ENCODE measurements at places on chromosomes 16 and 17. TPM values are rescaled to one million over a fixed set of nuclear protein-coding genes. Genes with fewer than 3 reads are reported as not detected.

Gene RND2
- 0.29 TPM for total RNA-seq

DNA sequence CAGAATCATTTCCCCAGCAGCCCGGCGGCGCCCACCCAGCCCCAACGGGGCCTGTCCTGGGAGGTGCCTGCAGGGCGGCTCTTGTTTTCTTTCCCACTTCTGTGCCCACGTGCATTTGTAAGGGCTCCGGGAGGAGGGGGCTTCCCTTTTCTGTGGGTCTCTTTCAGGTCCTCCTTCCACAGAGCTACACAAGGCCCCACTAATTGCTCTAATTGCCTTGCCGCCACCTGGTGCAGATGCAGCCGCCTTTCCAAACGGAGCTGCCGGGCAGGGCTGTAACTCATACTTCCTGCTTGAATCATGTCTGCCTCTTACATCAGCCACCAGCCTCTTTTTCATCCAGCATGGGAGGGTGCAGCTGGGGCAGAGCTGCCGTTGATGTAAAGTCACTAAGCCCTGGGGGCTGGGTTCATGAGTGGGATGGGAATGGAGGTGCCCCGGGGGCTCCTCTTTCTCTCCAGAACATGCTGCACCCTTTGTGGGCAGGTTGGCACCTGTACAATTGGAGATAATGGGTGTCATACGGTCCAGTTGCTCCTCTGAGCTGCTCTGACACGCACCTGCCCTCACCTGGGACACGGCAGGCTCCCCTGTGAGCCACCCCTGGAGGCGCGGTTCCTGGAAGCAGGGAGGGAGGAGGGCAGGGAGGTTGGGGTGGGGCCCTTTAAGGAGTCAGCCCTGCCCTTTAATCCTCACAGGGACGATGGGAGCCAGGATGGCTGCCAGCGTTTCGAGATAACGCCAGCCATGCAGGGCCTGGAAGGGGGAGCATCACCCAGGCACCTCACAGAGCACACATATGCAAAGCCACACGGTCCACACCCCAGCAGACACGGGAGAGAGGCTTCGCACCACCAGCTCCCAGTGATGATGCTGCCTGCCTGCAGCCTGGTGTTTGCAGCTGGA is 41.1 kb upstream of the KLHDC4 start:
- peaks cover 19% of the 10 kb centered on the region for H3K4me1 ChIP-seq
- H3K4me3 ChIP-seq = peak overlapping the region; percentile 66
- peak; percentile 99 for DNase-seq
- no peaks in the 10 kb centered on the region for H3K27me3 ChIP-seq
- H3K36me3 ChIP-seq = no peaks in the 10 kb centered on the region

Gene TEFM
- 10.9 TPM for total RNA-seq

DNA sequence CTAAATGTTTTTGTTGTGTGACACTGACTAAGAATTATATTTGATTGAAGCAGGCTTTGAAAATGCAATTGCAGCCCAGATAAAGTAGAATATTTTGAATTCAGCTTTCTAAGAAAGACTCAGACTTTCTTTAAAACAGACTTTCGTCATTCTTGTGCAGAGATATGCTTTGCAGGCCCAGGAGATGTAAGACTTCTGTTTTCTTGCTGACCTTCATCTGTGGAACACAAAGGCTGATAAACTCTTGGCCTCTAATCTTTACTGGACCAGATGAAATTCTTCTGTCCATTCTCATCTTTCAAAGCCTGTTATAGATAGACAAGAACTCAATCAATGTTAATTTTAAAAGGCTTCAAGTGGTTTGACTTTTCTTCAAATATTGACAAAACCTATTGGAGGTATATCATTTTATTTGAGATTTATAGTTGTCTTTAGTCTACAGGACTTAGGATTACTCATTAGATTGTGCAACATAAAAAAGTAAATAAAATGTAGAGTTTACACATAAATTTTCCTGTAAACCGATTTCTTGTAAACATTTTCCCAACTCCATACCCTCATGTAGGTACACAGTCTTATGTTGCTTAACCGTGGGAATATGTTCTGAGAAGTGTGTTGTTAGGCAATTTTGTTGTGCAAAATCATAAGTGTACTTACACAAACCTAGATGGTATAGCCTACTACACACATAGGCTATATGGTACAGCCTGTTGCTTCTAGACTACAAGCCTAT is 94.2 kb downstream of the MAP2K4 start:
- no peaks in the 10 kb centered on the region for H3K27me3 ChIP-seq
- no peak overlapping the region for H3K27ac ChIP-seq
- H3K4me1 ChIP-seq = no peaks in the 10 kb centered on the region
- DNase-seq = no peak
- H3K36me3 ChIP-seq = peaks cover 20% of the 10 kb centered on the region

GRCh38 chr17:78680436-78680835 is 101.6 kb downstream of the CYTH1 start:
- peaks cover 13% of the 10 kb centered on the region for H3K4me1 ChIP-seq
- no peak overlapping the region for H3K4me3 ChIP-seq
- H3K27ac ChIP-seq = peak overlapping the region; percentile 38
- no peak for DNase-seq
- H3K36me3 ChIP-seq = peaks cover 23% of the 10 kb centered on the region
- H3K27me3 ChIP-seq = no peaks in the 10 kb centered on the region

Gene CNTNAP1
- total RNA-seq = 18.6 TPM

GRCh38 chr17:21161498-21162393 is 35.0 kb downstream of the DHRS7B start:
- H3K27ac ChIP-seq = peak overlapping the region; percentile 93
- peak overlapping the region; percentile 15 for H3K4me3 ChIP-seq
- H3K27me3 ChIP-seq = no peaks in the 10 kb centered on the region
- H3K4me1 ChIP-seq = peaks cover 32% of the 10 kb centered on the region
- no peaks in the 10 kb centered on the region for H3K36me3 ChIP-seq

DNA sequence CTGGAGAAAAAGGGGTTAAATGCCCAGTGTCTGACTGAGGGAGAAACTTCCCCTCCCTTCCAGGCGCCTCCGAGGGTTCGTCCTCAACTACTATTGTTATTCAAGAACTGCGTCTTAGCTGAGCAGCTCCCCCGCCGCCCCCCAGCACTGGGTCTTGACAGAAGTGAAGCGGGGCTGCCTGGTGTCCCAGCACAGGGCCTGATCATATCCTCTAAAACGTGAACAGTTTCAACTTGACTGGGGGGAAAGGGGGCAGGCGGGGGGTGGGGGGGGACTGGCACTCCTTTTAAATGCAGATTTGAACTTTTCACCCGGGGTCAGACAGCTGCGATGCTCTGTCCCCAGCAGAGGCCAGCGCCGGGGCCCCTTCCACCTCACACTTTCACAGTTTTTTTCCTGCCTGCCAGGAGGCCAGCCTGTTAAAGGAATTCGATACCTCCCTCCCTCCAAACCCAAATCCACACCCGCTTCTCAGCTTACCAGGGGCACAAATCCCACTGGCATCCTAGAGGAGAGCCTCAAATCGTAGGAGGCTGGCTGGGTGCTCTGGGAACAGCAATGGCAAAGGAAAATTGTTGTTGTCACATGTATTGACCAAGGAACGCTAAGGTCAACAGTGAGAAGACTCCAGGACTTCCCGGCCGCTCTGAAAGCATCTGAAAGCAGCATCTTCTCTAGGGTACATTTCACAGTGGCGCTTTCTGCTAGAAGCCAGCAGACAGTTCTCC is 14.5 kb downstream of the ZFHX3 start:
- no peaks in the 10 kb centered on the region for H3K36me3 ChIP-seq
- no peak overlapping the region for H3K4me3 ChIP-seq
- no peak for DNase-seq
- no peaks in the 10 kb centered on the region for H3K27me3 ChIP-seq
- H3K4me1 ChIP-seq = no peaks in the 10 kb centered on the region
- H3K27ac ChIP-seq = no peak overlapping the region

DNA sequence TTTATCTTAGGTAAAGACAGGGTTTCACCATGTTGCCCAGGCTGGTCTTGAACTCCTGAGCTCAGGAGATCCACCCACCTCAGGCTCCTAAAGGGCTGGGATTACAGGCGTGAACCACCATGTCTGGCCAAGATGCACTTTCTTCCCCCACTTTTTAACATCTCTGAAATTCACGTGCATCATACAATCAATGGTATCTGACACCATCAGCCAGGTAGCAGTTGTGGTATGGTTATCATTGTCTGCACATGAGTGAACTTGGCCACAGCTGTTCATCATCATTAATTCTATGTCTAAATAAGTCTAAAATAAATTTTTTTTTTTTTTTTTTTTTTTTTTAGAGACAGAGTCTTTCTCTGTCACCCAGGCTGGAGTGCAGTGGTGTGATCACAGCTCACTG is 34.2 kb upstream of the MYLK3 start:
- no peaks in the 10 kb centered on the region for H3K4me1 ChIP-seq
- no peak overlapping the region for H3K27ac ChIP-seq
- H3K4me3 ChIP-seq = no peak overlapping the region
- no peak for DNase-seq

Gene WNT9B
- total RNA-seq = 0.36 TPM

Gene GH2
- not detected for total RNA-seq

Gene NOG
- 1.2 TPM for total RNA-seq

DNA sequence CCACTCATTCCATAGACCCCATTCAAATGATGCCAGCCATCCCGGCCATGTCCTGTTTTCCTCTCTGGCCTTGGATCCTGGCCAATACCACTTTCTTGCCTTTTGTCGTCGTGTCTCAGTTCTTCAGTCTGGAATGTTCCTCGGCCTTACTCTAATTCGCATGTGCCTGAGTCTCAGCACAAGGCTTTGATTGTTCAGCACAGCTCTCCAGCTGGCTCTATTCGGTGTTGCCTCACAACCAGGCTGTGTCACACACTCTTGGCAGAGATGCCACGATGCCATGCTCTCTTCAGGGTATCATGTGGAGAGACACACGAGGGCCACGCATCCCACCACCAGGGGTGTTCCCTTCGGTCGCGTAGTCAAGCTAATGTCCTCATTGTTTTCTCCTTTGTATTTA is 1.8 kb upstream of the VPS4A start:
- H3K4me3 ChIP-seq = no peak overlapping the region
- peaks cover 5% of the 10 kb centered on the region for H3K36me3 ChIP-seq
- no peaks in the 10 kb centered on the region for H3K27me3 ChIP-seq
- no peak for DNase-seq

DNA sequence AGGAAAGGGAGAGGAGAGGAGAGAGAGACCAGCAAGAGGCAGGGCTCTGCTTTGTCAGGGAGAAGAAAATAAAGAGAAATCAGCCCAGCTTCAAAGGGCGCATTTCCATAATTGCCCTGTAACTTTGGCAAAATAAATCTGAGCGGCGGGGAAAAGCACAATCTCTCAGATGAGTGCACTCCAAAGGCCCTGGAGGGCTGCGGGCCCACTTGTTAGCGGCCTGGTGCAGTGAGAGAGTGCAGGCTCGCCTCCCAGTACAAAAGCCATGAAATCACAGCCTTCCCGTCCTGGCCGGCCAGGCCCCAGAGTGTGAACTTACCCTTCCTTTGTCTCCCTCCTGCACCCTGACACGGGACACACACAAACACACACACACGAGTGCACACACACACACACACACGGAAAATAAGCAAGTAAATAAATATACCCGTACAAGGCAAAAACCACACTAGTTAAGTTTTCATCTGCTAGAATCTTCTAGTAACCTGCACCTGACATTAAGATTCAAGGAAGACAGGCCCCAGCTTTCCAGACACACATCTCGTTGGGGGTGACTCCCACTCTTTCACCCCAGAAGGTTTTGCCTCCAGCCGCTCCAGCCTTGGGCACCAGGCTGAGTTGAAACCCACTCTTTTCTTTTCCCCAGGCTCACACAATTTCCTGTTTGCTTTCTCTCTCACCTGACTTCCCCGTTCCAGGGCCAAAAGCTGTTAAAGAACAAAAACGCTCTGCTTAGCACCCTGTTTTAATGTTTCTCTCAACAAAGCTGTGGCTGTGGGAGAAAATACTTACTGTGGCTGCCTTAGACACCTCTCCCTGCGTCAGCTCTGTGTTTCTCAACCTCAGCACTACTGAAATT is 8.5 kb downstream of the IRX3 start:
- H3K27ac ChIP-seq = no peak overlapping the region
- peaks cover 19% of the 10 kb centered on the region for H3K36me3 ChIP-seq
- H3K4me1 ChIP-seq = peaks cover 21% of the 10 kb centered on the region
- H3K4me3 ChIP-seq = no peak overlapping the region

Gene OTOA
- under 0.01 TPM for total RNA-seq

GRCh38 chr16:52581530-52581929 is 34.6 kb upstream of the TOX3 start:
- H3K4me1 ChIP-seq = no peaks in the 10 kb centered on the region
- DNase-seq = no peak
- no peaks in the 10 kb centered on the region for H3K27me3 ChIP-seq
- no peaks in the 10 kb centered on the region for H3K36me3 ChIP-seq
